HL-60 (cell line): ENCODE measurements at places on chromosomes 12 and 14.

DNA sequence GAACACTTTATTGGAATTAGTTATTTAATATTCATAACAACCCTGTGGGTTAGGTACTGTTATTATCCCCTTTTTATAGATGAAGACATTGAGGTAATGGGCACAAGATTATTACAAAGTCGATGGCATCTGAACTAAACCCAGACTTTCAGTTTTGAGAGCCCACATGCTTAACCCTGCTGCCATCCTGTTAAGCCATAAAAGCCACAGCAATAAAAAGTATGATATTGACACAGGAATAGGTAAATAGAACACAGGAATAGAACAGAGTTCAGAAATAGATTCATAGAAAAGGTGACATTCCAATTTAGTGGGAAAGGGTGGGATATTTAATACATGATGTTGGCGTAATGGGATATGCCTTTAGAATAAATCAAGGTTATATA, 119.8 kb downstream of the SLC38A1 start:
- DNase-seq, result no peak

GRCh38 chr12:14400599-14400998, 35.1 kb downstream of the ATF7IP start:
- no peak for DNase-seq

DNA sequence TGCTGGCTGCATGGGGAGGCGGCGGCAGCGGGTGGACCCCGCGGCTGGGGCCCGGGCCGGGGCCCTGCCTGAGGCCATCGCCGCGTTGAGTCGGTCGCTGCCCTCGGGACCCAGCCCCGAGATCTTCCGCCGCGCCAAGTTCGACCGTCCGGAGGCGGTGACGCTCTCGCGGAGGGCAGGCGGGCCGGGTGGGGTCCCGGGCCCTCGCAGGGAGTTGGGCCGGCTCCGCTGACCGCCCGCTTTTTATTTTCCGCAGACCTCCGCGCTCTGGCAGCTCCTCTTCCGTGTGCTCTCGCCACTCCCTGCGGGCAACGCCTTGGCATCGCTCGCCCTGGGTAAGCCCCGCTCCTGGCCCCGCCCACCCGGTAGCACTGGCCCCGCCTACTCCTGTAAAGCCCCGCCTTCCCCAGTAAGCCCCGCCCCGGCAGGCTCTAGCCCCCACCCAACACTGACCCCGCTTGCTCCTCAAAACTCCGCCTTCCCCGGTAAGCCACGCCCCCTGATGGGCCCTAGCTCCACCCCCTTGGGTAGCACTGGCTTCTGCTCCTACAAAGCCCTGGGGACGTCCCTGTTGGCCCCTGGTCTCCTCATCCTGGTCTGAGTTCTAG, 424 bp downstream of the TEDC1 start:
- peak; percentile 90 for DNase-seq

GRCh38 chr14:36317650-36318049, 2.8 kb downstream of the MBIP start:
- DNase-seq, result no peak

DNA sequence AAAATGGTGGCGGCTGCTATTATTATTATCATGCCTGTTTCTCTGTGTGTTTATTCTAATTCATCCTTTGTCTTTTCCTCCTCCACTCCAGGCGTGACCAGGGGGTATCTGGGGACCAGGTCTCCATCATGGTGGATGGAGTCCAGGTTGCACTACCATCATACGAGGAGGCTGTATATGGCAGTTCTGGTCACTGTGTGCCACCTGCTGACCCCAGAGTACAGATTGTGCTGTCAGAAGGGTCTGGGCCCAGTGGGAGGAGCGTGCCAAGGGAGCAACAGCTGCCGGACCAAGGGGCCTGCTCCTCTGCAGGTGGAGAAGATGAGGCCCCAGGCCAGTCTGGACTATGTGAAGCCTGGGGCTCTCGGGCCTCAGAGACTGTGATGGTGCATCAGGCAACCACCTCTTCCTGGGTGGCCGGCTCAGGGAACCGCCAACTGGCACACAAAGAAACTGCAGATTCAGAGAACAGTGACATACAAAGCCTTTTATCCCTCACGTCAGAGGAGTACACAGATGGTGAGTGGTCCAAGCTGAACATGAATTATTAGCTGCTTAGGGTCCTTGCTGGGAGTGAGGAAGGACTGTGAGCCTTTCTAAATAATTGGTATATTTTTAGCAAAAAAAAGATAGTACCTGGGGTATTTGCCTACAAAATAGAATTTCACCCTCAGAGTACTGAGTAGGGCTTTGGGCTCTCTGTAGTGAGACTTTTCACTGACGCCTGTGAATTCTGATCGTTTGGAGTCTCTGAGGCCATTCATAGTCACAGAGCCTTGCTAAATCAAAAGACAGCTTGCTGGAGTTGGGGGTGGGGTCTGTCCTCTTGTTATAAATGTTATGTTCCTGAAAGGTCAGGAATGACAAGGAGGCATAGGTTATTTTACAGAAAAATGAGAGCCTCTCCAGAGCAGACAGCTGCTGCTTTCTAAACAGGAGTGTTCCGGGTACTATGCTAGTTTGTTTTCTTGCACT, 58.1 kb upstream of the SRSF5 start:
- no peak for DNase-seq

DNA sequence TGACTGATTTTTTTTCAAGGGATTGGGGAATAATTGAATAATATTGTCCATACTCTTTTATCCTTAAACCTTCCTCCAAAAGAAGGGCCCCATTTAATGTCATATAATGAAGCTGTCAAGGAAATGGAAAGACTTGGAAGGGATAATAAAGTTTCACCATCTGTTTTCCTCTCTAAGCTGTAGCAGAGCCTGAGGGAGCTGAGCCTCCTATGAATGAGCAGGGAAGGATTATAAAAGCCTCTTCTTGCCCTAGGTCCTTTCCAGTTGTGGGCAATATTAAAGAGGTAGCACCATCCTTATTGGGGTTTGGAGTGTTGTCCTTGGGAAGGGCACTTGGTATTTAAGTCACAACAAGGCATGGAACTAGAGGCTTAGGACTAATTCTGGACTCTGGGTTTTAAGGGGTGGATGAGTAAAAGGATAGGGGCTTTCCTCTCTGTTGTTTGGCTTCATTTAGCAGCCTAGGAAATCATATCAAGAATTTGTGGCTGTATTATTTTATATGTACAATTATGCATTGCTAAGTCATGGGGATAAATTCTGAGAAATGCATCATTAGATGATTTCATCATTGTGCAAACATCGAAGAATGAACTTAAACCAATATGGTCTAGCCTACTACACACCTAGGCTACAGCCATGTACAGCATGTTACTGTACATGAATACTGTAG, 408.5 kb upstream of the DCN start:
- no peak for DNase-seq

GRCh38 chr14:73397810-73398209, 60.5 kb downstream of the NUMB start:
- no peak for DNase-seq

GRCh38 chr14:90850487-90850886, 34.3 kb upstream of the TTC7B start:
- no peak for DNase-seq

DNA sequence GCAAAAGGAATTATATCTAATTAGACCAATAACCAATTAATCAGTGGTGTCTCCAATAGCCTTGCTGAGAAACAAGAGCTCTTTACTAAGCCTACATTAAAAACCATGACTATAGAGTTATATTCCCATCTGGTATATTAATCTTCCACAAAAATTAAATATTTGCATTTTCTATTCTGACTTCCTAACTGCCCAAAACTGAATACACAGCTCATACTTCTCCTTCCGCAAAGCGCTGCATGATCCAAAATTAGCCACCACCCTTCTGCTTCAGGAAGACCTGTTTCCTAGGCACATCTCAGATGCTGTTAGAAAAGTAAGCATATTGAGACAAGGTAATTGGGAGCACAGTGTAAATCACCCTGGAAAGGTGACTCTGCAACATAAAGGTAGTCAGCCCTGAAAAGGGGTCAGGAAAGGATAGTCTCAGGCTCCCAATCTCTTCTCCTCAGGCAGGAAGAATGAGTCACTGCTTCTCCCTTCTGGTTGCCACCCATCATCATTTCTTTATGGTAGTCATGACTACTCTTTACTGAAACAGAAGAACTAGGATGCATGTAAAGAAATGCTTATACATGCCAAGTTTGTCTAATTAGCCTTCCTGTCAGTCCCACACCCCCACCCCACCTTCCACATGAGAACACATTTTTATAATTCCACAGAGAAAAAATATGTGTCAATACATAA, 54.3 kb downstream of the PLCZ1 start:
- DNase-seq, result no peak

DNA sequence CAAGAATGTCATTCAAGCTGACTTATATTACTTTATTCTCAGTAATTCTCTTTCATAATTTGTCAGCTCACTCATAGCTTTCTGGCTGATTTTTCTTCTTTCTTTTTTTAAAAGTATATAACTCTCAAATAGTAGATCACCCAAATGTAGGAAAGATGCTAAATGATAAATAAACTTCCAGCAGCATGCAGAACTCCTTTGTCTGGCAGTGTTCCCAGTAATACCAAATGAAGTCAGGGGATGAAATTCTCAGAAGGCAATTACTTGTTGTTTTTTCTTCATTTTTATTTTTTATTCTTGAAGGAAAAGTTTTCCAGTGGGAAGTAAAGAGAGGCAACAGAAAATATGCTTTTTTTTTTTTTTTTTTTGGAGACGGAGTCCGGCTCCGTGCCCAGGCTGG, 133.3 kb upstream of the SLCO1C1 start:
- DNase-seq, result no peak

DNA sequence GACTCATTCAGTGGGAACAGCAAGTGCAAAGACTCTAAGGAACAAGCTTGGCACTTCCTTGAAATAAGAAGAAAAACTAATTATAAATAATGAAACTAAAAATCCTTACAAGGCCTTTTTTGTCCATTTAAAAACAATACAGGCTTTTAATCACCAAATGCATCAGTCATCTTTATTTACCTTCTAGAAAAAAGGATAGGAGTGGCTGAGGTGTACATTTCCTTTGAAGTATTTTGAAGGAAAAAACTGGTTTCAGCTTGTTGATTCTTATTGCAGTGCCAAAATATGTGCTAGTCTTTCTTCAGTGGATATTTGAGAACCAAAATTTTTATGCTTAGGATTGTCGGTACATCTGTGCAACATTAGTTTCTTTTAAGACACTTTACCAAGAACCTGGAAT, 29.8 kb downstream of the MED21 start:
- no peak for DNase-seq

DNA sequence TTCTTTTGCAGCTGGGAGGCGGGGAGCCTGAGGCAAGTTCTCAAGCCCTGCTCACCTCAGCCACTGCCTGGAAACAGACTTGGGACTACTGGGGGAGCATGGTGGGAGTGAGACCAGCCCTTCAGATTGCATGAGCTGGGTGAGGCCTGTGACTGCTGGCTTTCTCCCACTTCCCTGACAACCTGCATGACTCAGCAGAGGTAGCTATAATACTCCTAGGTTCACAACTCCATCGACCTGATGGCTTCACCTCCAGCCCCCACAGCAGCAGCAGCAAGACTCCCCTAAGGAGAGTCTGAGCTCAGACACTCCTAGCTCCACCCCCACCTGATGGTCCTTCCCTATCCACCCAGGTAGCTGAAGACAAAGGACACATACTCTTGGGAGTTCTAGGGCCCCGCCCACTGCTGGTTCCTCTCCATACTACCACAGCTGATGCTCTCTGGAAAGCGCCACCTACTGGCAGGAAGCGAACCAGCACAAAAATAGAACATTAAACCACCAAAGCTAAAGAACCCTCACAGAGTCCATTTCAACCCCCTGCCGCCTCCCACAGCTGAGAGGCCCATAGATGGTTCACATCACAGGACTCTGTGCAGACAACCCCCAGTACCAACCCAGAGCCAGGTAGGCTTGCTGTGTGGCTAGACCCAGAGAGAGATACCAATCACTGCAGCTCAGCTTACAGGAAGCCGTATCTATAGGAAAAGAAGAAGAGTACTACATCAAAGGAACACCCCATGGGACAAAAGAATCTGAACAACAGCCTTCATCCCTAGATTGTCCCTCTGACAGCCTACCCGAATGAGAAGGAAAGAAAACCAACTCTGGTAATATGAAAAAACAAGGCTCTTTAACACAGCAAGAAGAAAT, 68.7 kb downstream of the RPAP3 start:
- peak; percentile 47 for DNase-seq

DNA sequence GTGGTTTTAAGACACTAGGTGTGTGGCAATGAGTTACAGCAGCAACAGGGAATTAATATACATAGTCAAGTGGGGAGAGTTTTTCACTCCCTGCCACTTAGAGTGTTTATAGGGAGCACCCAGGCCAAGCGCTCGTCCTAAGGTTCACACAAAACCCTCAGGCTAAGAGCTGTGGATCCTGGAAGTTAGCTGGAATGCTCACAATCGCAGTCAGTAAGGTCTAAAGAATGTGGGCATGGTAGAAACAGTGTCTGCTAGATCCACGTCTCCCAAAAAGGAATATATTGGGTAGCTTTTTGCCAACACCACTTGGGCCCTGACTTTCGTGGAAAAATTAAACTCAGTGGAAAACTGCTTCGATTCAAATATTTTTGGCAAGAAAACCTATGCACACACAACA, 36.6 kb downstream of the STAB2 start:
- no peak for DNase-seq

- DNase-seq, result no peak
Observed at GRCh38 chr14:70804556-70805162, 4.7 kb downstream of the MAP3K9 start.

GRCh38 chr14:66910311-66910840, 278.9 kb upstream of the GARIN2 start:
- DNase-seq, result no peak

GRCh38 chr12:94498073-94498472, 38.4 kb upstream of the CEP83 start:
- no peak for DNase-seq

GRCh38 chr12:19404242-19404880, 34.9 kb upstream of the AEBP2 start:
- no peak for DNase-seq

DNA sequence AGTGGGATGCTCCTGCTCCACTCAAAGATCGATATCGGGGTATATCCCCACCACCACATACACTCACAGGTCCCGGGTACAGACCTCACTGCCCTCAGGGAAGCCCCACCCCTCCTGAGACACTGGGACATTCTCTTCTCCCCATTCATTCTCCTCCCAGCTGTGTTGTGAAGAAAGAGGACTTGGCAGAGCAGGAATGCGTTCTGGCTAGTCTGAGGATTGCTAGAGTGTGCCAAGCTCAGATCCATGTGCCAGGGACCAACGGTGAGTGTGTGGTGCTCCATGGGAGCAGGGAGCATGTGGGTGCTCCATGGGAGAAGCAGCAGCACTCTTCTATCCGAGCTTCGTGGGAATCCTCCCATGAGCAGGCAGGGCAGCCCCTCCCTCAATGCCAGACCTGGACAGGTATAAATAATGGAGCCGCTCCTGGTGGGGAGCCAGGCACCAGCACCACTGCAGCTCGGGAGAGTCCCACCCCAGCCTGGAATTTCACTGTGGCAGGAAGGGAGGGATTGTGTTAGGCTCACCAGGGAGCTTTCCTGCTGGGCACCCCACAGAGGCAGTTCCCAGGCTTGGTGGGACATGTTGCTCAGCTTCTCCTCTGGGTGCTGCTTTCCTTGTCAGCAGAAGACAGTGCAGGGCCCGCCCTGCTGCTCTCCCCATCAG, 2.3 kb upstream of the KRT5 start:
- DNase-seq, result no peak
